ENCODE measurements at places on chromosomes 12 and 14.
A peak's percentile ranks its signal among the peaks of the same experiment; 100 is the strongest.

- no peak for DNase-seq
Observed at GRCh38 chr12:49647827-49648711, 24.7 kb downstream of the PRPF40B start.

GRCh38 chr12:29676676-29677075, 107.1 kb downstream of the TMTC1 start:
- no peak for DNase-seq

- DNase-seq, result no peak
Observed at GRCh38 chr14:99078426-99078825, 193.6 kb downstream of the BCL11B start.

GRCh38 chr14:100578552-100578951, 8.7 kb downstream of the BEGAIN start:
- no peak for DNase-seq

DNA sequence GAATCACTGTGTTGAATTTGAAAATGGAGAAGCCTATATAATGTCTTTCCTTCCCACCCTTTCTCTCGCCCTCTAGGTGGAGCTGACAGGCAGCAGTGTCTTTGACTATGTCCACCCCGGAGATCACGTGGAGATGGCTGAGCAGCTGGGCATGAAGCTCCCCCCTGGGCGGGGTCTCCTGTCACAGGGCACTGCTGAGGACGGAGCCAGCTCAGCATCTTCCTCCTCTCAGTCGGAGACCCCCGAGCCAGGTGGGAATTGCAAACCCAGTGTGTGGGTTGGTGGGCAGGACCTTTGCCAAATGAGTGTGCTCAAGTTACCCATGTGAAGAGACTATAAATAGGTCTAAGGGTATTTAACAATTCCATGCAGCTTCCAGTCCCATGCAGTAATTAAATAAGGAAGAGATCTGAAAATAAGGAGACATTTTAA, 274.7 kb downstream of the EGLN3 start:
- DNase-seq, result peak; percentile 40

DNA sequence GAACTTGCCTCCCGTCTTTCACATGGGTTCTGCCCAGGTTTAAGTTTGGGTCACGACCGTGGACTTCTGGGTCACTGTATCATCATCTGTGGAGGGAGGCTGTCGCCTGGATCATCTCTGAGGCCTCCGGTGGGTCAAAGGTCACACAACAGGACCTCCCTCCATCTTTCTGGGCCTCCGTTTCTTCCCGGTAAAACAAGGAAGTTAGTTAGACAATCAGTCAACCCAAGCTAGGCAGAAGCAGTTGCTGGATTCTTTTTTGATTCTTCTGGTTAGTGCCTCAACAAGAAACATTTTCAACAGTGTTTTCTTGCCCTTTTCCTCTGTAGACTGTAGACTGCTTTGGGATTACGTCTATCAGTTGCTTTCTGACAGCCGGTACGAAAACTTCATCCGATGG, 186.6 kb upstream of the BCL2L14 start:
- DNase-seq, result no peak

GRCh38 chr14:105432657-105433056, 13.0 kb downstream of the MTA1 start:
- DNase-seq, result no peak

DNA sequence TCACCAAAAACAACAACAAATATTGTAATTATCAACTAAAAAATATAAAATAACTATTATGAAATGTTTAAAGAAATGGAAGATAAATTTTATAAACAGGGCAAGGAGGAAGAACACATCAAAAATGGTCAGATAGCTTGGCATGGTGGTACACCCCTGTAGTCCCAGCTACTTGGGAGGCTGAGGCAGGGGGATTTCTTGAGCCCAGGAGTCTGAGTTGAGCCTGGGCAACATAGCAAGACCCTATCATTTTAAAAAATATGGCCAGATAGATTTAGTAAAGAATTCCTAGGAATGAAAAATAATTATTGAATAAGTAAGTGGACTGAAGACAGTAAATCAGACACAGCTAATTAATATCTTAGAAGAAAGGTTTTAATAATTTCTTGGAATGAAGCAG, 32.6 kb downstream of the ITPR2 start:
- DNase-seq, result no peak

- DNase-seq, result no peak
Observed at GRCh38 chr12:69055706-69056105, 122.7 kb upstream of the CPM start.

- peak; percentile 67 for DNase-seq
Observed at GRCh38 chr14:22986508-22987054, 4.2 kb upstream of the AJUBA start.

DNA sequence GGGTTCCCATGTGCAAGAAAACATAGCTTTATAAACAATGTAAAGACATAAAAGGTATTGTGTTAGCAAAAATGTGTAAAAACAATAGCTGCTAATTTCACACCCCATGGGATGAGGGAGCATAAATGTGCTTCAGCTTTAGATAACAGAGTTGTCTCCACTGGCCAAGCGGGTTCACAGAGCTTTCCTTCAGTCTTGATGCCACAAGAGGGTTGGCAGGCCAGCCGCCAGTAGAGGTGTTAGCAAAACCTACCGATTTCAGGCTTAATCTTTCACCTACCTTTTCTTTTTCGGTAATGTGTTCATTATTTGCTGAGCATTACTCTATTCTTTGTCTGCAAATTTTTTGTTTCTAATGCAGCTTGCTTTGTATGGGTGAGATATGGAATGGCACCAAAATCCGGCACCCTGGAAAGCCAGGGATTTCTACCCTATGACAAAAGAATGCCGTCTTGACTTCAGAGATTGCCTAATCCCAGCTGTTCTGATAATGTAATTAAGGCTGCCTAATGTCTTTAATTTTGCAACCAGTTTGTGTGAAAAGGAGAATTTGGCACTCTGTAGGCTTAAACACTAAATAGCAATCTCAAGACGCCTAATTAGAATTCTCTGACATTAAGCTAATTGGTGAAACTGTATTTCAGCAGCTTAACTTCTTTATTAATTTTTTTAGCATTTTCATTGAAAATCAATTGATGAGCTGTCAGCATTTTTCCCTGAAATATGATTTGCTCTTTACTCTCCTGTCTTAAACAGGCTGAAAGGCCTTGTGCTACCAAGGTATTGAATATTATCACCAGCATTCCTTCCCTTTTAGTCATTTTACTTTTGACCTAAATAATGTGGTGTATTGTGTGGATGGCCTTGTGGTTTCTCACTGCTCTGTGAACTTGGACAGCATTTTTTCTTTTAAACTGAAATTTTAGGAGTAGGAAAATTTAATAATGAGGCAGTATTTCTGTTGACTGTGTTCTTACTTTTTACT, 60.7 kb downstream of the POLR3B start:
- DNase-seq, result peak; percentile 79

DNA sequence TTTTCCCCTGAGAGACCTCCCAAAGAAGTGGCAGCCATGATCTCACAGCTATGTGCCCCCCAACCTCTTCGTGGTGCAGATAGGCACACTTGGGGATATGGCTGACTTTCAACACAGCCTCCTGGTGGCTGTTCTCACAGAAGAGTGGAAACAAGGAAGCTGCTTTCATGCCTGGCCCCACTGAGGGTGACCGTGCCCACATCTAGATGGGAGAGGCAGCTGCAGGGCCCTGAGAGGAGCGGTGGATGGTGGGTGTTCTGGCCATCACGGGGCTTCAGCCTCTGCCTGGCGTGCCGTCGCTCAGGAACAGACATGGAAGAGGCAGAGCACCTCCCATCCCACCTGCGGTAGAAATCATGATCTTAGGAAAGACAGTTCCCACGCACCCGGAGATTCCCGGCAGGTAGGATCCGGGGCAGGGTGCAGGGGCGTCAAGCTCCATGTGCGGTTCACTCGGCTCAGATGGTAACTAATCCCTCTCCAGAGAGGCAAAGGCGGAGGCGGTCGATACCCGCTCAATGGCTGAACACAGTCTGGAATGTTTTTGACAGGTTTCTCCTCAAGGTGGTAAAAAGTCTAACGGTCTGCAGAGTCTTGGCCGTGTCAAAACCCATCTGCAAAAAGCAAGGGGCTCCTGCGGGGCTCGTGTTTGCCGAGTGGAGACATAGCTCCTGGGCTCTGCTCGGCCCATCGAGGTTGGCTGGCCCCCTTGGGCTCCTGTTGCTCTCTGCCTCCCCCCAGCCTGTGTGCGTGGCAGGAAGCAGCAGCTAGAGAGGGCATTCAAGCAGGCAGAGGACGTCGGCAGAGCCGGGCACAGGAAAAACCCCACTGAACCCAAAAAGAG, 225.2 kb upstream of the RTL1 start:
- DNase-seq, result no peak

GRCh38 chr12:46268583-46269428, at the start of gene SLC38A1:
SLC38A1 (minus strand) TSS chr12:46269043; CDS start chr12:46239800, 29,243 bp downstream.
- peak; percentile 61 for DNase-seq

DNA sequence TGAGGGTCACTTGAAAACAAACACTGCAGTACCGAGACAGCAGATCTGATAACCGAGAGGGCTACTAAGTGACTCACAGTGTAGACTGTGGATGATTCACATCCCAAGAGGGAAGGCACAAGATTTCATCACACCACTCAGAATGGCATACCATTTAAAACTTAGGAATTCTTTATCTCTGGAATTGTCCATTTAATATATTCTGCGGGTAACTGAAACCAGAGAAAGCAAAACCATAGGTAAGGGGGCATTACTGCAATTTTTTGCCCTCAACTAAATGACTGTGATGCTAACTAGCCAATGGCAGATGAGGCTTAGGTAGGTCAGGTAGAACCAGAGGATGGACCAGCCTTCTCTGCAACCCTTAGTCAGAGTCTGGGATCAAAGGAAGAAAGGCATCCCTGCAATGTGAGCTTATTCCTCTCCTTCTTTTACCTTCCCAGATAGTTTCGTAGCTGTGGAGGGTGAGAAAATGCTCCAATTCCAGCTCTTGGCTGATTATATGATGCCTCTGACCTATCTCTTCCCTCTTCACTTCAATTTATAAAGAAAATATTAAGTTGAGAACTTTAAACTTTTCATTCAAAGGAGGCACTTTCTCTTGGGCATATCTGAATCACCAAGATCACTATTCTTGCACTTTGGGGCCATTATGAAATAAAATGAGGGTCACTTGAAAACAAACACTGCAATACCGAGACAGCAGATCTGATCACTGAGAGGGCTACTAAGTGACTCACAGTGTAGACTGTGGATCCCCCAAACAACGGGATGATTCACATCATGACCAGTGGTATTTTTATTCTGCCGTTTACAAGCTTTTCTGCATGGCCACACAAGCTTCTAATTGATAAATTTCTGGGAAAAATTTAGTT, 6.8 kb downstream of the ART4 start:
- peak; percentile 86 for DNase-seq

- DNase-seq, result no peak
Observed at GRCh38 chr14:53547593-53547992, 394.5 kb upstream of the DDHD1 start.

- no peak for DNase-seq
Observed at GRCh38 chr14:73752297-73752992, 38.3 kb upstream of the PNMA1 start.

DNA sequence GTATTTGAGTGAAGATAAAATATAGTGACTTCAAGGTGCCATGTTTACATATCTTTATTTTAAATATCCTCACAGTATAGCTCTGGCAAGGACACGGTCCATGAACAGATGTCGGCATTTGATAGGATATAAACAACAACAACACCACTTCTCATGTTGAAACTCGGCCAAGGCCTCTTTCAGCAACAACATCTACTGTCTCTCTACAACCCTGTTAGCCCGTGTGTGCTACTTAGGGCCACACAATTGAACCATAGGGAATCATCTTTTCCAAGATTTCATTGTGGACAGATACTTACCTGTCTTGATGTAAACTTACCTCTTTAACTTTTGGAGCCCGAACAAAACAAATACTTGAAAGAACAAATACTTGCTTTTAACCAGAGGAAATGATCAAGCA, 168.7 kb upstream of the SSTR1 start:
- DNase-seq, result no peak

DNA sequence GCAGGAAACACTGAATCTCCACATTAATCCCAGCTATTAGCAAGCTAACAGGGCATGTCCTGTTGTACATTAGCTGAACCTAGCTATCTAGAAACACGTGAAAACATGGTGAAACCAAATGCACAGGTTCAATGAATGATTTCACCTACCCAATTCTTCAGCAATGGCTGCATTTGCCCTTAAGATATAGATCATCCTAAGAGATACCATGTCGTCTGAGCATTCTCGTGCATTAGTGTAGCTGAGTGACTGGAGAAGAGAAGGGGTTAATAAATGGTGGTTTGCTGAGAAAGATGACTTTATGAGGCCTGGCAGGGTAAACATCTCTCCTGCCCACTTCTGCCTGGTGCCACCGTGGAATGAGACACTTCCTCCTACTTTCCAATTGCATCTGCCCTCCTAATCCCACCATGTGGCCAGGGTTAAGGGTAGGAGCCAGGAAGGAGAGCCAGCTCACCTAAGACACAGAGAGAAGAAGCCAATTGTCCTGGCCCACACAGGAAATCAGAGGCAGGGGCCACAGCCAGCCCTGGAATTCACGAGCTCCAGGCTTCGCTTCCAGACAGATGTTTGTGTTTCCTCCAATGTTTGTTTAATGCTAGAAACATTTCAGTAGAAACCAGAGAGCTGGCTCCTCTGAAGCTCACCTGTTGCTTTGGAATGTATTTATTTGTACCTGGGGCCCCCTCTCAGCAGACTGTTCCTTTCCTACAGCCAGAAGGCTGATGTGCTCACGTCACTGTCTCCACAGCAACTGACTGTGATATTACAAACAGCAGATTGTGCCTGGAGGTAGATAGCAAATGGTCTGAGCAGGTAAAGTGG, 126.0 kb upstream of the PARP11 start:
- peak; percentile 48 for DNase-seq

DNA sequence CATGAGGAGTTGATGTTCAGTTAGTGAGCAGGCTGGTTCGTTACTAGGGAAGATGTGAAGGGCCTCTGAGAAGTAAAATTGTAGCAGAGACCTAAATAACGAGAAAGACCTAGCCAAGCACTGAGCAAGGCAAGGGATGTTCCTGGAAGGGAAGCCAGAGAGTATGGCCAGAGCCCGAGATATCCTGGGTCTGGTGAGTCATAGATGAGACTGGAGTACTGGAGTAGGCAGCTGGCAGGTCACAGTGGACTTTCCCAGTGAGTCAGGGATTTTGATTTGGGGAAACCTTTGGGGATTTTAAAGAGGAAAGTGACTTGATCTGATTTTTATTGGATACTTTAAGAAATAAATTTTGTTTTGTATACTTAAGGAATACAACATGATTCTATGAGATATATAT, 369.0 kb downstream of the DIO2 start:
- DNase-seq, result peak; percentile 29

DNA sequence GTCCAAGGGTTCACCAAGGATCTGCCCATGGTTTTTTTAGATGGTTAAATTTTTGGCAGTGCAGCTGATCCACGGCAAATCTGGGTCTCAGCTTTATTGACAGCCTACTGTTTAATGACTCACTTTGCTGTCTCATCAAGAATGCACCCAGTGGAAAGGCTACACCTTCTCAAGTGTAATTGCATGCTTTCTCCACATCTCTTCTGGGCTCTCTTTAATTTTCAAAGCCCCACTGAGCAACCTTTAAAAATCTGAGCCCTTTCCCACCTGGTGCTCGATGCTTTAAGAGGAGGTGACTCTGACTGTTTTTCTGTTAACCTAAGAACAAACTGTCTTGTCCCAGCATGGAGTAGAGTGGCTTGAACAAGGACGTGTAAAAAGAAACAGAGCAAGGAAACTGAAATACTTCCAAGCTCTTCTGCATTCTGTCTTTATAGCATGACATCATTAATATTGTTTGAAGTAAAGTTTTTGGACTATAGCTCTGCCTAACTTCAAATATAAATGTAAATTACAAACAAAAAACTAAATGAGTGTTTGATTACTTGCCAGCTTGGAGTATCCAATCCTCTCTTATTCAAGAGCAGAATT, 214.2 kb upstream of the KRR1 start:
- DNase-seq, result peak; percentile 70

Measured in kidney glomerular epithelial cell (primary cell).